ENCODE measurements at places on chromosomes 2 and 18.

- no peak for DNase-seq
These were observed 182.4 kb upstream of the ARL4C start for GRCh38 chr2:234679301-234679740.

GRCh38 chr2:136069773-136070172 is 48.2 kb downstream of the CXCR4 start:
- no peak for DNase-seq

DNA sequence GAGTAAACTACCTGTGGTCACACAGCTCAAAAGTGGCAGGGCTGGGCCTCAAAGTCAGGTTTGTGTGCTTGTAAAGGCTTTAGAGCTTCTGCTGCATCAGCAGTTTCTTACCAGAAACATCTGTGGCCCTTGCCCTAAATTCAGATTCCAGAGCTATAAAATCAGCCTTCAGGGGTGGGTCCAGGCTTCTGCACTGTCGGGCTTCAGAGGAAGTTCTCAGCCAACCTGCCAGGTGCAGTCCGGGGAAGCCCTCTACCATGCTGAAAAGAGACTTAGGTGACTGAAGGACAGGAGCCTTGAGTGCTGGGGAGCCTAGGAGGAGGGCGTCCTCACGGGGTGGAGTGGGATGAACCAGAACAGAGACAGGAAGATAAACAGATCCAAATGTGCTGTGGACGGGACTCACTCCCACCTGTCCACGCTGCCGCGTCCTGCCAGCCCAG is 69.9 kb upstream of the HS6ST1 start:
- DNase-seq, result no peak

- DNase-seq, result no peak
These were observed 5.5 kb downstream of the SYT4 start for GRCh38 chr18:43271593-43272432.

GRCh38 chr2:16105669-16106281 is 165.4 kb downstream of the MYCN start:
- no peak for DNase-seq

GRCh38 chr2:189574793-189575475 is 5.7 kb downstream of the SLC40A1 start:
- DNase-seq, result no peak

DNA sequence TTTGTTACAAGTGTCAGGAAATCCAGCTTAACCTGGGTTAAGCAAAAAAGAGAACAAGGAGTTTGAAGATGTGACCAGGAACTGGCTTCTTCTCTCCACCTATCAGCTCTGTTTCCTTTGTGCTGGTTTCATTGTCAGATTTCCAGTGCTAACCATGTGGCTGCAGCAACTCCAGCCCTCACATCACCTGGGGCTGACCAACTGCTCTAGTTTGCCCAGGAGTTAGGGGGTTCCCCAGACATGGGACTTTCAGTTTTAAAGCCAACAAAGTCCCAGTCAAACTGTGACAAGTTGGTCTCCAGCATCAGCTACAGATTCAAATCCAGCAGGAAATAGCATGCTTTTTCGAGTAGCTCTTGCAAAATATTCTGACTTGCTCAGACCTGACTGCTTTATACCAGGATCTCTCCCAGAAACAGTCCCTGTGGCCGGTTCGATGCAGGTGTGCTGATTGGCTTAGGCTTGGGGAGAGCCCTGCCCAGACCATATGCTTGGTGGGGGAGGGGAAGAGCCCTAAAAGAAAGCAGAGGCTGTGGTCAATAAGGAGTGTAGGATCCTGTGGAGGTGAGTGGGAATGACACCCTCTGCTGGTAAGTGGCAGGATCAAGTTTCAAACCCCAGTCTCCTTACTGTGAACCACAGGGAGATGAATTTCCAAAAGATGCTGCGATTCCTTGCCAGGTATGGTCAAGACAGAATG is 49.5 kb downstream of the KCNE4 start:
- peak; percentile 17 for DNase-seq

GRCh38 chr2:2591542-2591940 is 260.5 kb upstream of the MYT1L start:
- DNase-seq, result no peak

- DNase-seq, result no peak
These were observed 259.1 kb upstream of the RAB6C start for GRCh38 chr2:129720360-129720759.

DNA sequence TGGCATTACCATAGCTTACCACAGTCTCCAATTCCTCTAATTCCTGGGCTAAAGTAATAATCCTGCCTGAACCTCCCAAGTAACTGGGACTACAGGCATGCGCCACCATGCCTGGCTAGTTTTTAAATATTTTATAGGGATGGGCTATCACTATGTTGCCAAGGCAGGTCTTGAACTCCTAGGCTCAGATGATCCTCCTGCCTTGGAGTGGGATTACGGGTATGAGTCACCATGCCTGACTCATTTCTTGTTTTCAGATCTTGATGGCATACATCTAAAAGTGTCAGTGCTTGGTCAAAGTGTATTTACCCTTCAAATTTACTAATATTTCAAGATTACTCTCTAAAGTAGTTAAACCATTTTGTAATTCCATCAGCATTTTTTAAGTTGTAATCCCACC is 9.4 kb upstream of the SOCS6 start:
- DNase-seq, result peak; percentile 3

GRCh38 chr2:26382564-26382963 is 19.2 kb upstream of the DRC1 start:
- peak; percentile 10 for DNase-seq

- no peak for DNase-seq
These were observed 105.3 kb downstream of the HDAC4 start for GRCh38 chr2:239295377-239296019.

Data from MV-4-11 (cell line).